ENCODE measurements at places on chromosomes 4 and X. TPM values are rescaled to one million over a fixed set of nuclear protein-coding genes. Genes with fewer than 3 reads are reported as not detected.

The SPIN2B gene
- total RNA-seq: 10.8 TPM

The USP17L21 gene
- not detected for total RNA-seq

The ADAM29 gene
- total RNA-seq: not detected

The REST gene
- 44.6 TPM for total RNA-seq

The FDCSP gene
- total RNA-seq: 13.4 TPM

The AMER1 gene
- 4.3 TPM for total RNA-seq

The KCNIP4 gene
- total RNA-seq: 0.44 TPM

The CPEB2 gene
- 26.4 TPM for total RNA-seq

The RPS6KA6 gene
- total RNA-seq: 0.96 TPM

The FGFBP1 gene
- not detected for total RNA-seq

The DUSP9 gene
- not detected for total RNA-seq

The PITX2 gene
- 2.6 TPM for total RNA-seq

The GAGE12F gene
- not detected for total RNA-seq

The TMEM47 gene
- total RNA-seq: 47.9 TPM

The CDX4 gene
- total RNA-seq: not detected

The PLP1 gene
- 1.3 TPM for total RNA-seq

The UGT2B17 gene
- not detected for total RNA-seq

The GPR78 gene
- total RNA-seq: 0.33 TPM

The CD40LG gene
- total RNA-seq: 0.29 TPM

The PPP4R3C gene
- total RNA-seq: not detected

The CCNA2 gene
- total RNA-seq: 3.8 TPM

The CCDC110 gene
- 1.3 TPM for total RNA-seq

The CXCL10 gene
- not detected for total RNA-seq

The CXorf49B gene
- total RNA-seq: not detected

The MAGEC2 gene
- not detected for total RNA-seq

The PAGE1 gene
- total RNA-seq: not detected

The RADX gene
- total RNA-seq: 3.8 TPM

The CENPC gene
- 45.9 TPM for total RNA-seq

The TXK gene
- 1.6 TPM for total RNA-seq

The TRPC3 gene
- total RNA-seq: 0.64 TPM

The RAB39B gene
- 1.3 TPM for total RNA-seq

The NSG1 gene
- total RNA-seq: 6.2 TPM

The PRR27 gene
- total RNA-seq: not detected

The SYTL5 gene
- total RNA-seq: 0.80 TPM

The BCLAF3 gene
- total RNA-seq: 18.6 TPM

The AFF2 gene
- total RNA-seq: 5.7 TPM

The TRPC5OS gene
- total RNA-seq: not detected

The HMGB3 gene
- total RNA-seq: 2.5 TPM

The ABCG2 gene
- total RNA-seq: 2.6 TPM

The MRFAP1 gene
- 142 TPM for total RNA-seq

The ABLIM2 gene
- total RNA-seq: 8.2 TPM

The SSX4 gene
- total RNA-seq: not detected

The P2RY10 gene
- total RNA-seq: 2.2 TPM

Measured in breast epithelium (tissue), 4 donors.